ENCODE measurements at places on chromosomes 3 and 15.
A peak's percentile ranks its signal among the peaks of the same experiment; 100 is the strongest.

GRCh38 chr3:39143051-39143885 lies 10.1 kb downstream of the CSRNP1 start:
- no peak for DNase-seq

GRCh38 chr3:42652611-42653302 lies 740 bp upstream of the ZBTB47 start:
- DNase-seq: peak; percentile 60

GRCh38 chr15:28086175-28086703 lies 12.9 kb downstream of the OCA2 start:
- DNase-seq: no peak

DNA sequence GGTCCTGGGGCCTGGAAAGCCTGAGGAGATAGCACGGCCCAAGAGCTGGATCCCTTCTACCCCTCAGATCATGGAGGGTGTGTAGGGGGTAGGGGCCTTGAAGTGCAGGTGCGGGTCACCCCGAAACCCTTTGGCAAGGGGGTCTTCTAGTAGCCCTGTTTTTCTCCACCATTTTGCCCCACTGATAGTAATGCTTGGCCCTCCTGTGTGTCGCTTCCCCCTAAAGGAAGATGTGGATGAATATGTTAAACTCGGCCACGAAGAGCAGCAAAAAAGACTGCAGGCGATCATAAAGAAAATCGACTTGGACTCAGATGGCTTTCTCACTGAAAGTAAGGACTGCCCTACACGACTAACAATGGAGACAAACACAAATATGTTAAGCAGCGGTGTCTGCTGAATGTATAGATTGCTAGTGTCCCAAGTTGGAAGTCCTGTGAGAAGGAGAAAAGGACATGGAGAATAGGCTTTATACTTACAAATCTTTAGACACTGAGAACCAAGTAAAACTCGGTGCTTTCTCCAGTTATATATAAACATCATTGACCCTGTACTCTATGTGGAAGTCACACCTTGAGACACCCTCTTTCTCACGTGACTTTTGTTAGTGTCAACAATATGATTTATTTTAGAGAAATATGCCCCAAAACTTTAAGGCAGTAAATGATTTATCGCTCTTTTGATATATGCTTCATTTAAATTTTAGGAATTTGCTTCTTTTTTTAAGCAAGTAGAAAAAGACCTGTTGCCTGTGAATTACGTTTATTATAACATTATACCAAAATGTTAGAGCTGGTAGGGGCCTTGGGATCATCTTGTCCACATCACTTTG lies 802 bp downstream of the RCN2 start:
- peak; percentile 38 for DNase-seq

DNA sequence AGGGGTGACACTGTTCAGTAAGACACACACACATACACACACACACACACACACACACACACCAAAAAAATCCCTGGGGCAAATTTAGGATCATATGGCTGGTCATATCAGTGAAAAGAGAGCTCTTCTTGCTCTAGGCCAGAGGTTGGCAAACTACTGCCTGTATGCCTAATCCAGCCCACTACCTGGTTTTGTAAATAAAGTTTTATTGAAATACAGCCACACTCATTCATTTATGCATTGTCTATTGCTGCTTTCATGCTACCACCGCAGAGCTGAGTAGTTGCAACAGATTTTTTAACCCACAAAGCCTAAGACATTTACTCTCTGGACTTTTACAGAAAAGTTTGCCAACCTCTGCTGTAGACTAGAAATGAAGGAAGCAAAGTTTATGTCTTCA lies 30.6 kb downstream of the ACP3 start:
- DNase-seq: no peak
